ENCODE measurements at places on chromosomes 16 and 17. TPM values are rescaled to one million over a fixed set of nuclear protein-coding genes. Genes with fewer than 3 reads are reported as not detected.

GRCh38 chr17:60315650-60316049 lies 76.3 kb downstream of the USP32 start:
- DNase-seq = no peak

DNA sequence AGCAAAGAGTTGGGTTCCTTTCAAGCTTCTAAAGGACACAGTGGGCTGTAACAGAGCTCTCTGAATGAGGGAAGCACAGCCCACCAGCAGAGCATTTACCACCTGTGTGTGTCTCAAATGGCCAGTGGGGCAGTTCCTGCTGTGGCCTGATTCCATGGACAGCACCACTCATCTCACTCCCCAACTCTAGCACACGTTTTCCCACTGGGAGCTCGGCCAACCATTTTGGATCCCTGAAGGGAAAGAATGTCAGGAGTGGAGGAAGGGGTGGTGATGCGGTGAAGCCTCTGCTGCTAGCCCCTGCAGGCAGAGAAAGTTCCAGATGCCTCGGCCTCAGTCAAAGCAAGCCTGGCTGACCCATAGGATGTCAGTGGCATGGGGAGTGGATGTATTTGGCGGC lies 86.6 kb downstream of the PLXDC1 start:
- DNase-seq = no peak

DNA sequence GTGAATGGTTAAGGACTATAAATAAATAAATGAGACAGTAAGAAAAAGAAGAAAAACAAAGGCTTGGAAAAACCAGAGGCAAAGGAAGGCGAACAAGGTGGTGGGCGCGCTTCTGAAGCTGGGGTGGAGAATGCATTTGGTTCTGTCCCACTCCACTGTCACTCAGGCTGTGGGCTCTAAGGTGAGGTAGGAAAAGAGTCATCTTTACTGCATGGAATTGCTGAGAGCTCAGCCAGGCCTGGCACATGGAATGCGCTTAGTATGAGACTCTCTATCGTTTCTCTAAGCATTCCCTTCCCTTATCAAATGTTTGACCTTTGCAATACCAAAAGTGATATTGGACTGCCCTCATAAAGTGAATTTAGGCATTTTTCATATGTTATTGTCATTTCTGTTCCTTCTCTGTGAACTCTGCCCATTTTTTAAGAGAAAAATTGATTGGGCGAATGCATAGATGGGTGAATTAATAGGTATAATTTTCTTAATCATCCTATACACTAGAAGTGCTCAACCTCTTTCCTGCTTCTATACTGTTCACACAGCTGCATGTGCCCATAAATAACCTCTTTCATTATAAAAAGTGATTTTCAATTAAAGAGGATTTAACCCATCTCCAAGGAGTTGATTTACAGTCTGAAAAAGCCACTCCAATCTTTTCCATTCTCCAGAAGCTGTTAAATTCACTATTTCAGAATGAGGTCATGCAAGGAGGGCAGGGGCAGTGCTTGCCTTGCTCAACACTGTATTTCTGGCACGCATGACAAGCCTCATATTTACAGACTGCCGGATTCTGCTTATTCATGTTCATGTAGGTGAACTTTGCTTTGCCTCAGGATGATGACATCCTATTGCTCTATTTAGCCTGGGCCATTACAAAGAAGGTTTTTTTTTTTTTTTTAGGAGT lies 87.7 kb downstream of the MYH10 start:
- DNase-seq = peak; percentile 89

The PRSS53 gene
- 0.52 TPM for total RNA-seq

GRCh38 chr16:67301080-67301782 lies 21.9 kb downstream of the PLEKHG4 start:
- DNase-seq = no peak

GRCh38 chr16:62870554-62870953 lies 834.3 kb upstream of the CDH8 start:
- DNase-seq = no peak

The FA2H gene
- 0.20 TPM for total RNA-seq

DNA sequence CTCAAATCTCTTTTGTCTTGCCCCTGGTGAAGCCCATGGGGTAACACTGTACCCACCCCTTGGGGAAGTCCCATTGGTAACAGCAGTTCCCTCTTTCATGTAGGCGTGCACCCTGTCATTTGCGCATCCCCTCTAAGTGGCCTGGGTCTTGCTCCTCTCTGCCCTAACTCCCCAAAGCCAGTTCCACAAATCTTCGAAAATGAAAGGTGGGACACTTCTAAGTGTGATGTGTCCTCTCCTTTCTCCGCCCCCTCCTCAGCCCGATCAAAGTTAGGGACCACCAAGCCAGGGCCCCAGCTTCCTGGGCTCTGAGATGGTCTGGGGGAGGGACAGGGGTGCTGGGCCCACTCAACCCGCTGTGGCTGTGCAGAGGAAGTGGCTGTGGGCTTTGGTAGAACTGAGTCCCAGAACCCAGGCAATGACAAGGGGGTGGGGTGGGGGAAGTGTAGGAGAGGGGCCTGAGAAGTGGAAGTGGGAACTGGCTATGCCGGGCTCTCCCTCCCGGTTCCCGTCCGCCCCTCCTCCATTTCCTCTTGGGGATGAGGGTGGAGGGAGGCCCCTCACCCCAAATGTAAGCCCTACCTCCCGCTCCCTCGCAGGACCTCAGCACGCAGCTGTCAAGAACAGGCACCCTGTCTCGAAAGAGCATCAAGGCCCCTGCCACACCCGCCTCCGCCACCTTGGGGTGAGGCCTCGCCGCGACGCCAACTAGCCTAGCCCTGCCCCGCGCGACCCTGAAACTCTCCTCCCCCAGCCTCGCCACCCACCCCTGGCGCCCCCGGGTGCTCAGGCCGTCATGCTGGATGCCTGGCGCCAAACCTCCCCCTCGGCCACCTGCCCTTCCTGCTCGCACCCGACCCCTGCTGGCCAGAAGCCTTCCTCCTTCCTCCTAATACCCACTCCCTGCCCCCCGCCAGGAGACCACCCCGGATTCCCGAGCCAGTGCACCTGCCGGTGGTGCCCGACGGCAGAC lies 8.7 kb downstream of the ABI3 start:
- no peak for DNase-seq

The OSBPL7 gene
- total RNA-seq = 11.3 TPM

- no peak for DNase-seq
These were observed 171.2 kb downstream of the ZNF423 start for GRCh38 chr16:49684696-49685095.

DNA sequence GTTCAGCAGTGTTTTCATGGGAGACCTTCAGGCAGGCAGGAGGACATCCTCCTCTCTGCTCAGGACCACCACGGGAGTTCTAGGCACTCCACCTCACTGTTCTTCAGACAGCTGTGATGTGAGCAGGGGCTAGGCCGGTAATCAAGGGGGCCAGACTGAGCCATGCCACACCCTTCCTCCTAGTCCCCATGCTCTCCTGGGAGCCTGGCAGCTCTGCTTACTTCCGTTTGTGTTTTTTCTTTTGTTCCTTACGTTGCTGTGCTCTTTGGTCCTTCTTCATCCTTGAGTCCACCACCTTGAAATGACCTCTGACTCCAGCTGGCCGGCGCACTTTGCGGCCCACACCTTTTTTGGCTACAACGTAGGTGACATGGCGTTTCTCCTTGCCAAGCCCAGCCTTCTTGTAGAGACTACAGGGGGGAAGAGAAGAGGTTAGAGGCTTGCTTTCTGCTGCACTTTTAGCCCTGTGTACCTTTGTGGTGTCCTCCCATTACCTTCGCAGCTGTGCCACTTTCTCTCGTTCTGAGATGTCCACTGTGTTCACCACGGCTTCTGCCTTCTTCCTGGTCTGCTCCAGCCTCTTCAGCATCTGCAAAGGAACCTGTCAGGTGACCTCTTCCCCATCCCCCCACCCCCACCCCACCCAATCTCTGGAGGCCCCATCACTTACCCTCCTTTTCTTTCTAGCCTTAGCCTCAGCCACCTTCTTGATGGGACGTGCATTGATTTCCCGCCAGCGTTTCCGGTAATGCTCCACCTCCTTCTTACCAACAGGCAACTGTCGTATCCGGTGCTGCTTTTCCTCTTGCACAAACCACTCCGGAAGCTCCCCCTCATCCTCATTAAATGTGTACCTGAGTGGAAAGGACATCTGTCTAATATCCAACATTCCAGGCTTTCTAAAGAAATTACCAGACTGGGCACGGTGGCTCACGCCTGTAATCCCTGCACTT lies 7.4 kb upstream of the PSMC5 start:
- DNase-seq = no peak

- DNase-seq = peak; percentile 25
These were observed 883.3 kb downstream of the CDH11 start for GRCh38 chr16:64238571-64238970.

The KRTAP3-2 gene
- total RNA-seq = not detected

DNA sequence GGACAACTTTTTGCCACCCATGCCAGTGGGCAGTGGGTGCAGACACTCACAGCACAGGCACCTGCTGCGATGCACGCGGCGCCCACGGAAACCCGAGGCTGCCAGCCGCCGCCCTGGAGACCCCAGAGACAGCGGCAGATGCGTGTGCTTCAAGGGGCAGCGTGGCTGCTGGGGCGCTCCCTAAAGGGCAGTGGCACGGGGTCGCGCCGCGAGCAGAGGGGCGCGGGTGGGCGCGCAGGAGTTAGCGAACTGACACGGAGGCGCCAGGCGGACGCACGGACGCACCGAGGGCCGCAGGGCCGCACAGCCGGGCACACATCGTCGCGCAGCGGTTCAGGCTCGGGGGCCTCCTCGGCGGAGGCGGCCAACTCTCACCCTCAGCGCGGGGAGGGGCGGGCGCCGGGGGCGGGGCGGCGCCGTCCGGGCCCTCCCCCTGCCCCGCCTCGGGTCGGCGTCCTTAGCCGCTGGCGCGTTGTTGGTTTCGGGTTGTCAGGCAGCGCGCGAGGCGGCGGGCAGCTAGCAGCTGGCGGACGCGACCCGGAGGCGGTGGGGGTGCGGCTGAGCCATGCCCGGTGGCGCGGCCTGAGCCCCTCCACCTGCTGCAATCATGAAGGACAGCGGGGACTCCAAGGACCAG lies at the start of gene KIF19:
TSS of gene KIF19 (plus strand) at position 484 of the 637 bp plus-strand sequence. CDS start at position 608, 124 bp downstream.
- no peak for DNase-seq

GRCh38 chr17:74089869-74090464 lies 113.5 kb upstream of the RPL38 start:
- peak; percentile 9 for DNase-seq

The ADGRG1 gene
- total RNA-seq = 305 TPM

GRCh38 chr17:17363638-17364337 lies 60.6 kb downstream of the NT5M start:
- no peak for DNase-seq

DNA sequence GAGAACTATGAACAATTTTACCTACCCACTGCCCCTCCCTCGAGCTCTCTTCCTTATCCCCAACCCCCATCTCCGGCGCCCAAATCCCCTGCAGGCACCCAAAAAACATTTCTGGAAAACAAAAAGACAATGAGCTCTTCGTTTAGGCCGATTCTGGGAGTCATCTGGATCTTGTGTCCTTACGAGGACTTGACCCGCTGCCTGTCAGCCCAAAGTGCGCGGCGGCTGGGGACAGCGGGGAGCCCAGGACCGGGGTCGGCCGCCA lies 524 bp downstream of the STRADA start:
- DNase-seq = no peak

DNA sequence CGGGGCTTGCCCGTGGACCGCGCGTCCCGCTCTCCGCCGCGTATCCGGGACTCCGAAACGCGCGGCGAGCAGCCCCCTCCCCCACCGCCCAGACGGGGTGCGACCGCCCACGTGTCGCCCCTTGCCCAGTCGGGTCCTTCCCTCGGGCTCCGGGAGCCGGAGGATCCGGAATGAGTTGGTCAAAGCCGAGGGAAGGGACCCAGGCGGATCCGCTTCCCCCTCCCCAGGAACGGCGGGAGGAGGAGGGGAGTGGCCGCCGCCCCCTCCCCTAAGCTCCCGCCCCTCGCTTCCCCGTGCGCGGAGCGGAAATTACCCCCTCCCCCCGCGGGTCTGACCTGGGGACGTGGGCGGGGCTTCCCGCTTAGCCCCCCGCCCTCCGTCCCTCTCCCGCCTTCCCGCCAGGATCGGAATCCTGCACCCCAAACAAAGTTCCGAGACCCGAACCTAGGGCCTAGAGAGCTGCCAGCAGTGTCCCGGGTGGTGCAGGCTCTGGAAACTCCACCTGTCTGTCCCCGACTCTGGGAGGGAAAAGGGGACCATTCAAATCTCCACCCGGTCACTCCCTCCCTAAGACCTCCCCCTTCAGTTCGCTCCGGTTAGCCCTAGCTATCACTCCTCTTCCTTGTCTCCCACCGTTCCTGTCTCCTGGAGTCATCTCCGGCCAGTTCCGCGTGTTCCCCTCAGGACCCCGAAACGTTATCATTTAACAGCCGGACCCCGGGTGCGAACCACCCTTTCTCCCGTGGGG lies 1.0 kb upstream of the IGF2BP1 start:
- no peak for DNase-seq

- no peak for DNase-seq
These were observed 50.7 kb downstream of the RNF213 start for GRCh38 chr17:80311216-80311827.

The MYH8 gene
- not detected for total RNA-seq

GRCh38 chr16:50160495-50161164 lies 7.5 kb downstream of the TENT4B start:
- DNase-seq = no peak

The GNG13 gene
- total RNA-seq = not detected

DNA sequence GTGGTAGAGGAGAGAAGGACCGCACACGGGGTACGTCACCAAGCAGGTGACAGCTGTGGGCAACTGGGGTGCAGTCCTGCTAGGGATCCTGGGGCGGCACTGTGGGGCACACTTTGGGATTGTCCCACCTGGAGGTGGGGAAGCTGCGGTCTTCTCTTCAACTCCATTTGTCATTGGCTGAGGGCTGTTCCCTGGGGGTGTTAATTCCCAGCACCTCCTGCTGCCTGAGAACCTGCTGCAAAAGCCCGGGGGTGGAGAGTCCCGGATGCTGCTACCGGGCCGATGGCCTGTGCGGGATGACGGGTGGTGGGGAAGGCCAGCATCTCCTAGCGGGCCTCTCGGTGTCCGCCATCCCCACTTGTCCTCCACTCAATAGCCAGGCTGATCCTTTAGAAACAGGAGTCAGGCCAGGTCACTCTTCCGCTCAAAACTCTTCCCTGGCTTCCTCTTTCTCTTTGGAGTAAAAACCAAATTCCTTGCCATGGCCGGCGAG lies 100.2 kb downstream of the CYLD start:
- DNase-seq = no peak

GRCh38 chr16:46836534-46837530 lies 5.9 kb upstream of the C16orf87 start:
- DNase-seq = no peak

The KCNAB3 gene
- total RNA-seq = not detected

The GALNS gene
- 41.0 TPM for total RNA-seq

The HLF gene
- total RNA-seq = 1.9 TPM
